ENCODE measurements at places on chromosomes 11 and 22. TPM values are rescaled to one million over a fixed set of nuclear protein-coding genes. Genes with fewer than 3 reads are reported as not detected.
A peak's percentile ranks its signal among the peaks of the same experiment; 100 is the strongest.

- no peaks in the 10 kb centered on the region for H3K4me1 ChIP-seq
- H3K27ac ChIP-seq = no peak overlapping the region
- no peaks in the 10 kb centered on the region for H3K36me3 ChIP-seq
- H3K4me3 ChIP-seq = no peak overlapping the region
- no peaks in the 10 kb centered on the region for H3K27me3 ChIP-seq
Measured at GRCh38 chr11:121829159-121829643, 286.8 kb downstream of the BLID start.

DNA sequence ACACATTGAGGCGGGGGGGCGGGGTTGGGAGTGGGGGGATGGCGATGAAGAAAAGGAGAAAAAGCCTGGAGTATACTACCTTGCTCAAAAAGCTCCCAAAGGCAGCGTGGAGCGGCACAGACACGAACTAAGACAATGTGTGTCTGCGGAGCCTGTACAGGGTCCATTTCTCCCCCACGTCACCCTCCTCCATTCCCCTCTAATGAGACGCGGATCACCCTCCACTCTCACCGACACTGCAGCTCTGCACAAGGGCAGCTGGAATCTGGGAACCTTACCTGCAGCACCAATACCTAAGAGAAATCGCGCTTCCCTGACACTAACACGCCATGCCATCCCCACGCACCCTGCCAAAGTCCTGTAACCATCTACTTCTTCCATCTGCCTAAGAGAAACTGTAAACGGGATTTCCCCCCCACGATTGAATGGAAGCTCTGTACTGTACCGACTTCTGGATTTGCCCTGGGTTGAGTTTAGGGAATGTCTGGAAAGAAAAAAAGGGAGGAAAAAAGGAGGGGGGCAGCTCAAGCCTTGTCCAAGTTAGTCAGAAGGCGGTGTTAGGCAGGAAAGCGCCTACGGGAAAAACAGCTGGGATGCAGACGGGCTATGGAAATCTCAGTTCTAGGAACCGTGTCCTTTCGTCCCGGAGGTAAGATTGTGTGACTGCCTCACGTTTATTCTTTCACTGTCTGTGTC lies 125.7 kb upstream of the C11orf58 start:
- H3K4me1 ChIP-seq = peaks cover 15% of the 10 kb centered on the region
- no peak for DNase-seq
- H3K27ac ChIP-seq = no peak overlapping the region
- H3K27me3 ChIP-seq = peaks cover 44% of the 10 kb centered on the region

DNA sequence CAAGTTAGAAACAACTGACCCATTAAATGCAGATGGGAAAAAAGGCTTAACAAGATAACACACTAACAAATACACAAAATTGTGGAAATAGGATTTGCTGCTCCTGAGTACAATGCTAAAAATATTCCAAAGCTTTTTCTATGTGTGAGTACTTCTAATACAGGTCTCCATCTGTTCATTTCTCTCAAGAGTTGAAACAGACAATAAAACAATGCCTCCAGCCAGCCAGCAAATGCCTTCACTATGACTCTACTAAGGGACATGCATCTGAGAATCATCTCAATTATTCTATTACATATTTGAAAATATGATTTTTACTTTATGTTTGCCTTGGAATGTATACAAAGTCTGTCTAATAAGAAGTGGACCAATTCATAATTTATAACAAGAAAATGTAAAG lies 119.0 kb downstream of the CADM1 start:
- peaks cover 8% of the 10 kb centered on the region for H3K27me3 ChIP-seq
- no peak for DNase-seq
- H3K4me3 ChIP-seq = no peak overlapping the region
- no peaks in the 10 kb centered on the region for H3K36me3 ChIP-seq
- H3K4me1 ChIP-seq = no peaks in the 10 kb centered on the region
- no peak overlapping the region for H3K27ac ChIP-seq

DNA sequence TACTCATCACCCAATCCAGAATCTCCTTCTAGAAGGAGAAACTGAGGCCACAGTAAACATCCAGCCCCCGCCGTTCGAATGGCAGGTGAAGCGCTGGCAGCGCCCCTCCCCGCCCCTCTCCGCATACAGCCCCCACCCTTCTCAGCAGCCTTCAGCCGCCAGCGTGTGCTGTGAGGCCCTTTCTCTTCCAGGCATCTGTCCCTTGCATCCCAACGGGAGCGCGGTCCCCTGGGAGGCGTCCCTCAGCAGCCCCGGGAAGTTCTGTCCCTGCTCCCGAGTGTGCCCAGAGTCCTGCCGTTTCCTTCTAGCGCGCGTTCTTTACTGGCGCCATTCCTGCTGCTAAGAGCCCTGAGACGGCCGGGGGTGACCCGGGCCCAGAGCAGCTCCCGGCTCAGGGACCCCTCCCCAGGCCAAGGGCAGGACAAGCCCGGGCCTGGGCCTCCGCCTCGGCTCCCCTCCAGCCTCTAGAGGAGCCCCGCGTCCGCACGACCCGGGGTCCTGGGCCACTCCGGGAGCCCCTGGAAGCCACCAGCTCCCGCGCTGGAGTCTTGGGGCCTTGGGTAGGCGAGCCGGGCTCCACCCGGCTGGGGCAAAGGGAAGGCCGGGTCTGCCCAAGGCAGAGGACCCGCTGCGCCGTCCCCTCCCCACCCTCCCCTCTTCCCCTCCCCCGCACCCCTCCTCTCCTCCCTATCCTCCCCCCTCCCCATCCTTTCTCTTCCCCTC lies 450.4 kb downstream of the OPCML start:
- H3K27ac ChIP-seq = no peak overlapping the region
- peaks cover 3% of the 10 kb centered on the region for H3K4me1 ChIP-seq
- no peak for DNase-seq

DNA sequence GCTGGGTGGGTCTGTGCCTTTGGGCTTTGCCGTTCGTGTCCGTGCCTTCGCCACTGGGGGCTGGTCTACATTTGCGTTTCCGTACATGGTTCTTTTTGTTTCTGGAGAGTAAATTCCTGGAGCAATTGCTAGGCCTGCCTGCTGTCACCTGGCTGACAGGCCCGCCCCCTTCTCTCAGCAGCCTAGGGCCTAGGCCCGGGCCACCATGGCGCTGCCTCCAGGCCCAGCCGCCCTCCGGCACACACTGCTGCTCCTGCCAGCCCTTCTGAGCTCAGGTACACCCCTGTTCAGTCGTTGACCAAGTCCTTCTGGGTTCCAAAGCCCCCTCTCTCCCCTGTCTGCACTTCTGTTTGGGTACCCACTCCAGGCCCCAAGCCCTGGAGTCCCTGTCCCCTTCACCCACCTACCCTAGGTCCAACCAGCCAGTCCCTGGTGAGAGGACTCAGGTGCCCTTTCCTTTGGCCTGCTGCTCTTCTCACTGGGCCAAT lies 649 bp downstream of the TMEM25 start:
- peak overlapping the region; percentile 83 for H3K4me3 ChIP-seq
- peaks cover 4% of the 10 kb centered on the region for H3K36me3 ChIP-seq
- peak overlapping the region; percentile 78 for H3K27ac ChIP-seq
- no peak for DNase-seq

DNA sequence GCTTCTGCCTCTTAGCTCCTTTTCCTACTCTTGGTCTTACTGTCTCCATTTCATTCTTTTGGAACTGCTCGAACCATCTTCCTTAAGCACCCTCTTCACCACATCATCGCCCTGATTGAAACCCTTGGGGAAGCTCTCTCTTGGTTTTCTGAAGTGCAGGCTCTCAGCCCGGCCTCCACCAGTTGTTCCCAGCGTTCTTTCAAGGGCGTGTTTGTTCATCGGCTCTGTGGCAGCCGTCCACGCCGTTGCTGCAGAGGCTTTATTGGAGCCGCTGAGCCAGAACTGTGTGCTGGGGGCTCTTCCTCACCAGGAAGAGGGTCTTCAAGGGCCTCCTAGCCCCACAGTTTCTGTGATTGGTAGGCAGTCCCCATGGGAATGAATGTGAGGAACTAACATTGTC lies 214.1 kb downstream of the TBC1D22A start:
- no peaks in the 10 kb centered on the region for H3K4me1 ChIP-seq
- H3K4me3 ChIP-seq = no peak overlapping the region
- DNase-seq = no peak
- H3K27ac ChIP-seq = no peak overlapping the region
- peaks cover 22% of the 10 kb centered on the region for H3K36me3 ChIP-seq

- peaks cover 13% of the 10 kb centered on the region for H3K27me3 ChIP-seq
- no peaks in the 10 kb centered on the region for H3K36me3 ChIP-seq
- peaks cover 13% of the 10 kb centered on the region for H3K4me1 ChIP-seq
Measured at GRCh38 chr11:34637303-34637702, 16.4 kb downstream of the EHF start.

DNA sequence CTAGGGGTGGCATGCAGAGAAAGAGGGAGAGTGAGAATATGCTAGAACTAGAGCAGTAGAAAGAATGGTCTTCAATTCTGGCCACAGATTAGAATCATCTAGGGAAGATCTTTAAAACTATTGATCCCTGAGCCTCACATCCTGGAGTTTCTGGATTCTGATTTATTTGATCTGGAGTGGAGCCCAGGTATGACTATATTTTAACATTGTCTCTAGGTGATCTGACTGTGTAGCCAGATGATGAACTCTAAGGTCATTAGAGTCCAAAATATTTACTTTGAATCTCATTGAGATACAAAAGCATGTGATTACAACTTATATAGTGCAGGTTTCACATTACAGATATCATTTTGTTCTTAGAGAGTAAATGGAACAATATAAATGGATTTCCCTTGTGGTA lies 79.7 kb downstream of the FDX1 start:
- H3K4me3 ChIP-seq = no peak overlapping the region
- H3K4me1 ChIP-seq = no peaks in the 10 kb centered on the region
- H3K27ac ChIP-seq = no peak overlapping the region
- DNase-seq = no peak

- H3K36me3 ChIP-seq = no peaks in the 10 kb centered on the region
- H3K27ac ChIP-seq = no peak overlapping the region
- no peak for DNase-seq
- no peak overlapping the region for H3K4me3 ChIP-seq
Measured at GRCh38 chr22:27663812-27664211, 137.7 kb downstream of the MN1 start.

DNA sequence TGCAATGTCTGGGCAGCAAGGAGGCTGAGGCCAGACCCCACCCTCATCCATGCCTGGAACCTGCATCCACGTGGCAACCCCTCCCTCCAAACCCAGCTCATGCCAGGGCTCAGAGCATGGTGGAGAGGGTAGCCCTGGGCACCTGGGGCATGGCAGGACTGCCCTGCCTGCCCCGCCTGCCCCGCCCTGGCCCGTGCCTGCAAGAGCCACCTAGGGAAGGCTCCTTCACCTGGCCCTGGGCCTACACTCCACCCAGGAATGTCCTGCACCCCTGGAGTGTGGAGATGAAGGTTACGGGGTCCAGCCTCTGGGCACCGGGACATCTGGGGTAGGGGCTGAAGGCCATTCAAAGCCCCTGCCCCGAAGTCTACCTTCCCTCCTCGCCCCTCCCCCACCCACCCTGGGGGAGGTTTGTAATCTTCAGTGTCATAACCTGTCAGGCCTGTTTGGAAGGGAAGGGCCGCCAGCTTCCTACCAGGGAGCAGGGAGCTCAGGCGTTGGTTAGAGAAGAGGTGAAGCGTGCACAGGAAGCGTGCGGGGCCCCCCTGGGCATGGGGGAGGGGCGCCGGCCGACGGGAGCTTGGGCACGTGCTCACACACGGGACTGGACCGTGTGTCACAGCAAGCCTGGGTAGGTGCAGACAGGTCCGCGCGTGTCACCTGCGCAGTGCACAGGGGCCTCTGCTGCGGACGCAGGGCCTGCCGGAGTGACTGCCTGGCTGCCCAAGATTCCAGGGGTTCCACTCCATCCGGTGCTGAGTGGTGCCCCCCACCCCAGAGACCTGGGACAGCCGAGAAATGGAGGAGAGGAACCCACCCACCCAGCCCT lies 30.7 kb upstream of the TH start:
- DNase-seq = no peak
- H3K27me3 ChIP-seq = no peaks in the 10 kb centered on the region
- no peak overlapping the region for H3K4me3 ChIP-seq
- no peaks in the 10 kb centered on the region for H3K36me3 ChIP-seq
- H3K27ac ChIP-seq = no peak overlapping the region

DNA sequence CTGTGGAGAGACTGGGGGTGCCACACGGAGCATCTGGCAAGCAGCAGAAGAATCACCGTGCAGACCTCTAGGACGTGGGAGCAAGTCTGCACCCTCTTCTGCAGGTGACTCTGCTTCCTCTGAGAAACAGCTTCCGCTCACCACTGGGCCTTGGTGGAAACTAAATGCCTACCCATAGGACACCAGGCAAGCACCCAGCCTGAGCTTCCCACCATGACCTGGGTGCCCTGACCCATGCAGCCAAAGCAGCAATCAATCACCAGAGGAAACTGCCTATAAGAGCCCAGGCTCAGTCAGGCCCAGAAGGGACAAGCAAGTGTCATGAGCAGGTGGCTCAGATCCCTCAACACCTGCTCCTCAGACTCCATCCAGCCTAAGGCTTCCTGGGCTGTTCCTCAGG lies 63.4 kb downstream of the IGLL5 start:
- peaks cover 40% of the 10 kb centered on the region for H3K27me3 ChIP-seq
- no peak overlapping the region for H3K27ac ChIP-seq
- DNase-seq = no peak
- H3K4me1 ChIP-seq = peaks cover 7% of the 10 kb centered on the region
- H3K4me3 ChIP-seq = no peak overlapping the region
- no peaks in the 10 kb centered on the region for H3K36me3 ChIP-seq

DNA sequence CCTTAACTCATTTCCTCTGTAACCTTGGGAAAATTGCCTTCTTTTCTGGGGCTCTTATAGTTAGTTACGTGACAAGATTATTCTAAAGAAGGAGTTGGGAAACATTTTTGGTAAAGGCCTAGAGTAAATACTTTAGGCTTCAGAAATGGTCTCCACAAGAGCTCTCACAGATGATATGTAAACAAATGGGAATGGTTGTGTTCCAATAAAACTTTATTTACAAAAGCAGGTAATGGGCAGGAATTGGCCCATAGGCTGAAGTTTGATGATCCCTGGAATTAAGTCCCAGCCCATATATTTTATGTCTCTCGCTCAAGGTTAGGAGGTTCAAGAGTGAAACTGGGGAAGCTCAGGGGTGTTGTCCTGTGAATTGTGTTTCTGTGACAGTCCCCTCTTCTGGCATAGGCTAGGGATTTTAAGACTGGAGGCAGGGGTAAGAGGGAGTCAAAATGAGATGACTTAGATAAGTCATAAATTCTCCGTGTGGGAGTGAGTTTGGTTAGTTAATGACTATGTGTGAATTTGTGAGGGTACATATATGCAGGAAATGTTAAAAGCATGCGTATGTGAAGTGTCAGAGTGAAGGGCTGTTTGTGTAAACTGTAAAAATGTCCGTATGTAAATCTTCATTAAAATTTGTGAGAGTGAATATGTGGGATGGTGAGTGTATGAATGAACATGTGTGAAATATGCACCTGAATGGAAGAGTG lies 7.4 kb upstream of the OR52B4 start:
- DNase-seq = no peak
- H3K36me3 ChIP-seq = peaks cover 2% of the 10 kb centered on the region
- no peaks in the 10 kb centered on the region for H3K4me1 ChIP-seq
- H3K27ac ChIP-seq = no peak overlapping the region

GRCh38 chr11:130636722-130637464 lies 188.4 kb downstream of the ADAMTS15 start:
- H3K4me3 ChIP-seq = no peak overlapping the region
- H3K36me3 ChIP-seq = no peaks in the 10 kb centered on the region
- peaks cover 26% of the 10 kb centered on the region for H3K4me1 ChIP-seq

Gene SMTNL1
- total RNA-seq = not detected

Gene DSCAML1
- 0.02 TPM for total RNA-seq

Gene ABTB2
- total RNA-seq = 0.55 TPM

Gene KRTAP5-8
- 0.17 TPM for total RNA-seq

Gene C11orf16
- total RNA-seq = not detected

Gene KLHL35
- 0.50 TPM for total RNA-seq

Gene HMOX1
- total RNA-seq = 0.31 TPM
